Left lobe of liver (tissue), 2 donors: ENCODE measurements at places on chromosomes 13 and 19.

- DNase-seq: no peak
Measured at GRCh38 chr13:20487927-20488326, 37.7 kb downstream of the CRYL1 start.

DNA sequence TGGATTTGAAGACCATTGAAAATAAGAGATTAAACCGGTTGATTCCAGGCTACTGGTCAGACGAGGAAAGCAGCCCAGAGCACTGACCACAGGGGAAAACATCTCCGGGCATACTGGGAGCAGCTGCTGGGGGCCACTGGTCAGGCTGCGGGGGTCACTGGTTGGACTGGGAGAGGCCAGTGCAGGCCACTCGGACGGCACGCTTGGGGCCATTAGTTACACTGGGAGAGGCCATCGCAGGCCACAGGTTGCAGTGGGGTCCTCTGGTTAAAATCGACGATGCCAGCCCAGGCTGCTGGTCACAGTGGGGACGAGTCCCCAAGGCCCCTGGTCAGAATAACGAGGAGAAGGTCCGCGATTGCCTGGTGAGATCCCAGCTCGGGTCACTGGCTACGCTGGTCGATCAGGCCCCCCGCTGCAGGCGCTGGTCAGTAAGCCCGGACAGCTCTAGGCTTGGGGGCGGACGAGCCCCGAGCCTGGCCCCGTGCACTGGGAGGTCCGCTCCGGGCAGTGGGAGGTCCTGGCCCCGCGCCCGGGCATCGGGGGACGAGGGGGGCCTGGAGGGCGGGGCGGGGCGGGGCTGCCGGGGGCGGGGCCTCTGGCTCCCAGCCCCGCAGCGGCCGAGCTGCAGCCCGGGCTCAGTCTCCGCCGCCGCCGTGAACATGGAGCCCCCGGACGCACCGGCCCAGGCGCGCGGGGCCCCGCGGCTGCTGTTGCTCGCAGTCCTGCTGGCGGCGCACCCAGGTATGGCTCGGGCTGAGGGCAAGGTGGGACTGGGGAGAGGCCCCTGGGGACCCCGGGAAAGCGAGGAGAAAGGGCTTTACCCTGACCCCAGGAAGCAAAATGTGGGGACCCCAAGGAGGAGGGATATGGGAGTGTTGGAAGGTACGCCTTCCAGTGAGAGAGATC lies at the start of gene BCAM:
Gene BCAM, plus strand, starts transcription at position 641 of the 909 bp plus-strand sequence. Its CDS starts 22 bp downstream, at position 663.
- DNase-seq: peak; percentile 83

GRCh38 chr13:72431981-72432682 lies 295.3 kb downstream of the MZT1 start:
- DNase-seq: no peak

- no peak for DNase-seq
Measured at GRCh38 chr13:36903925-36904595, 16.0 kb downstream of the SMAD9 start.

DNA sequence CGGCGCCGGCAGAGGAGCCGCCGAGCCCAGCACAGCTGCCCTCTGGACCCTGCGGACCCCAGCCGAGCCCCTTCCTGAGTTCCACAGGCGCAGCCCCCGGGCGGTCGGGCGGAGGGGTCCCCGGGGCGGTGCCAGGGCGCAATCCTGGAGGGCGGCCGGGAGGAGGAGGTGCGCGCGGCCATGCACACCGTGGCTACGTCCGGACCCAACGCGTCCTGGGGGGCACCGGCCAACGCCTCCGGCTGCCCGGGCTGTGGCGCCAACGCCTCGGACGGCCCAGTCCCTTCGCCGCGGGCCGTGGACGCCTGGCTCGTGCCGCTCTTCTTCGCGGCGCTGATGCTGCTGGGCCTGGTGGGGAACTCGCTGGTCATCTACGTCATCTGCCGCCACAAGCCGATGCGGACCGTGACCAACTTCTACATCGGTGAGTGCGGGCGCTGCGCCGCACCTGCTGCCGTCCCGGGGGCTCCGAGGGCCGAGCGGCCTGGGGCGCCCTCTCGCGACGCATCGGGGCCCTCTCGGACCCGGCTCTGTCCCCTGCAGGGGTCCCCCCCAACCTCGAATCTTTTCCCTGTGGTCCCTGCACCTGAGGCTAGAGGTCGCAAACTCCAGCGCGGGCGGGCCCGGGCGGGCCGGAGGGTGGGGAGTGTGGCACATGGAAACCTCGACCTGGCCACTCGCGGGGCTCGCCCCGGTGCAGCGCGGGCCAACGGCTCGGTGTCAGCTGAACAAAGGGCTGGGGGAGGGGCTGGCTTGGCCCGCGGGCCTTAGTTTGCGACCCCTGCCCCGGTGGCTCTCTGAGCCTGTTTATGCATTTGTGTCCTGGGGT lies at the start of gene KISS1R:
Gene KISS1R, plus strand, starts transcription at position 11 of the 829 bp plus-strand sequence. Its CDS starts 170 bp downstream, at position 181.
- DNase-seq: no peak

- no peak for DNase-seq
Measured at GRCh38 chr19:37979547-37980082, 72.6 kb downstream of the SIPA1L3 start.

DNA sequence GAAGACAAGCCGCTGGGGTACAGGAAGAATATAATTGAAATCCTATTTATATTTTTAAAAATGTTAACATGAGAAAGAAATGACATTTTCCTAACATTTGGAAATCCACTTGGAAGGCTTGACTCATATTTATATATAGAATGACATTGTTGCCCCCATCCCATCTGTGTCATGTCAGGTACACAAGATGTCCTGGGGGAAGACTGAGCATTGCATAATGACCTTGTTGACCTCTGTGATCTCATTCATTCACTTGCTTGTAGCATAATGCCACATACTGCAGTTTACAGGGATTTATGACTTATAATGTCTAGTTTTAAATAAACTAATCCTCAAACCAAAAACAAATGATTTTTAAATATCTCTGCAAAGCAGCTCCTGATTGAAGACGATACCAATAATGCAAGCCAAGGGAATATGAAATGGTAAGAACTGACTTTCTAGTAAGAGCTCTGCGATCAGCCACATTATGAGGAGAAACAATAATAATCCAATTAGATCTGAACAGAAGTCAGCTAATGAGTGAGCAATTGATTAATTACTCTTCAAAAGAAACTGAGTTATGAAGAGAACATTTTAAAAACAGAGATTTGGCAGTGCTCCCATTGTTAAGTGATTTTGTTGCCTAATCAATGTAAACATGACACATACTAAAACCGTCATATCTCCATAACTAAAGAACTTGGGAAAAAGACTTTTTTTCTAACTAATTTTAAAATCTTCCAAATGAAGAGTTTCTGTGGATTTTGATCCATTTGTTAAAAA lies 21.2 kb upstream of the VWA8 start:
- DNase-seq: no peak

DNA sequence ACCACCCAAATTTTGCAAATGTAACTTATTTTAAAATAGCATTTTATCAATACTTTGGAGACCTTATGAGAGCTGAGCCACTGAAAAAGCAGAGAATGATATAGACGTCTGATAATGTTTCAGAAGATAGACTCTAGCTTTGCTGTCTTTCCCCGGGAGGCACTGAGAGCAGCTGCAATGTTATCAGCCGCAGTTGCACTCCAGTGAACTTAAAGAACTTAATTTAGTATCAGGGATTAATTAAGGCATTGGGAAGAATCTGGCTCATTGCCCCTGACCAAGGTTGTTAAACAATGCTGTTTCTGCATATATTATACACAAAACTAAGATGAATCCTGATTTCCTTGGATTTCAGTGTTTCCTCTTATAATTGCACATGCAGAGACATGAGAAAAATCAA lies 75.7 kb upstream of the SGCG start:
- no peak for DNase-seq
